ENCODE measurements at places on chromosomes 16 and 17.

- DNase-seq, result no peak
Observed at GRCh38 chr16:57087003-57087402, 5.4 kb upstream of the CPNE2 start.

DNA sequence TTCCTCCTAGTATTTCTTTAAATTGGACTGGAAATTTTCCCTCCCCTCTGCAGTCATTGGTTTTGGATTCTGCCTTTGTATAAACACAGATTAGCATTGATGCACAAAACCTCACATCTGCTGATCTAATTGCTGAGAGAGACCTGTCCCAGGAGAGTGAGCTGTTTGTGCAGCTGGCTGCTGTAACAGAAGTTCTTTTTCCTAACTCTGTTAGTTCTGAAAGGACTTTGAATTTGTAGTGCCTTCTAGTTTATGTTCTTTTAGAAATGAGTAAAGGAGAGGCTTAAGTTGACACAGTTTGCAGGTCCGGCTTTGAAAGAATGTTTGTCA is 45.2 kb upstream of the KPNB1 start:
- no peak for DNase-seq

GRCh38 chr16:62363501-62363900 is 327.3 kb upstream of the CDH8 start:
- DNase-seq, result peak; percentile 27

GRCh38 chr16:76956841-76957240 is 234.1 kb upstream of the MON1B start:
- no peak for DNase-seq

DNA sequence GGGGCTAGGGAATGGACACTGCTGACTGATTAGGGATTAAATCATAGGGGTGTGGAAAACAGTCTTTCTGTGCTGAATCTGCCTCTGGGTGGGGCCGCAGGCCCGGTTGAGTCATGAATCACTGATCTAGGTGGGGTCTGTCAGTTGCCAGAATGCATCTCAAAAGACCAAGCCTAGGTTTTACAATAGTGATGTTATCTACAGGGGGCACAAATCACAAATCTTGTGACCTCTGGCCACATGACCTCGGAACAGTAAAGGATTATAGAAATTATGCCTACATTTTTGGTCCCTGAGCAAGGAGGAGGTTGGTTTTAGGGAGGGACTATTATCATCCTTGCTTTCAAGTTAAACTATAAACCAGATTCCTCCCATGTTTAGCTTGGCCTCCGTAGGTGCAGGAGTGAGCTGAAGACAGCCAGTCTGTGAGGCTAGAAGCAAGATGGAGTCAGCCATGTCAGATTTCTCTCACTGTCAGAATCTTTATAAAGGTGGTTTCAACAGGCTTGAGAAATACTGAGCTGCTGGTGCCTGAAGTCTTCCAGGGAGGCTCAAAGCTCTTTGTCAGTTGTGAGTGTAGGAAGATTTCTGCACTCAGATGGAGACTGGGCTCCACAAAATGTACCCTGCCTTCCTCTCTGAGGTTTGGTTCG is 12.9 kb downstream of the GNGT2 start:
- no peak for DNase-seq

DNA sequence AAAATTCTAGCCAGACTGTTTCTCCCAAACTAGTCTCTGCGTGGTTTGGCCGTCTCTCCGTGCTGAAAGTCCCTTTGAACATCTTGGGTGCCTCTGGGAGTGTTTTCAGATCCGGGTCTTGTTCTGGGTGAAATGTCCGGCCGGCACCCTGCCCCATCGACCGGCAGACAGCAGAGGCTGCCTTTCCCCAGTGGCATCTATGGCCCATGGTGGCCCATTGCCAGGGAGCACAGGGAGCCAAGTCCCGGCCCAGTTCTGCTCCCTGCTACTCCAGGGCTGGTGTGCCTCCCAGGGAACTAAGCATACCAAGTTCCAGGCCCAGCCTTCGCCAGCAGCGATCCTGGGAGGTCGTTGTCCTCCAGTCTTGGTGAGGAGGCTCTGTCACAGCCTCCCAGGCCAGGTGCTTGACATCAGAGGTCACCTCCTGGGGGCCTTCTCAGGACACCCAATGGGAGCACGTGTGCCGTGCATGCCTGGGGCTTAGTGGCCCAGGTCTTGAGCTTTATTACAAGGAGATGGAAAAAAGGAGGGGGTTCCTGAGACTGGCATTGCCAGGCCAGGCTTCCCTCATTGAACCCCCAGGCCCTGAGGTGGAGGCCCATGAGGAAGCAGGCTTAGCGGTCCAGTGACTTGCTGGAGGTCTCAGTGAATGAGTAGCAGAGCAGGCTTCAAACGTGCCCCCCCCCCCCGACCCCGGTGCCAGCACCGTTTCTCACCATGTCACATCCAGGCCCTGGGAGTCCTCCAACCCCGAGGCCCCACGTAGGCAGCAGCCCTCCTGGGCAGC is 54.0 kb downstream of the PGS1 start:
- DNase-seq, result no peak

GRCh38 chr17:39027455-39028035 is 60.3 kb upstream of the FBXO47 start:
- DNase-seq, result no peak

GRCh38 chr16:11552440-11552839 is 34.3 kb downstream of the LITAF start:
- DNase-seq, result no peak

DNA sequence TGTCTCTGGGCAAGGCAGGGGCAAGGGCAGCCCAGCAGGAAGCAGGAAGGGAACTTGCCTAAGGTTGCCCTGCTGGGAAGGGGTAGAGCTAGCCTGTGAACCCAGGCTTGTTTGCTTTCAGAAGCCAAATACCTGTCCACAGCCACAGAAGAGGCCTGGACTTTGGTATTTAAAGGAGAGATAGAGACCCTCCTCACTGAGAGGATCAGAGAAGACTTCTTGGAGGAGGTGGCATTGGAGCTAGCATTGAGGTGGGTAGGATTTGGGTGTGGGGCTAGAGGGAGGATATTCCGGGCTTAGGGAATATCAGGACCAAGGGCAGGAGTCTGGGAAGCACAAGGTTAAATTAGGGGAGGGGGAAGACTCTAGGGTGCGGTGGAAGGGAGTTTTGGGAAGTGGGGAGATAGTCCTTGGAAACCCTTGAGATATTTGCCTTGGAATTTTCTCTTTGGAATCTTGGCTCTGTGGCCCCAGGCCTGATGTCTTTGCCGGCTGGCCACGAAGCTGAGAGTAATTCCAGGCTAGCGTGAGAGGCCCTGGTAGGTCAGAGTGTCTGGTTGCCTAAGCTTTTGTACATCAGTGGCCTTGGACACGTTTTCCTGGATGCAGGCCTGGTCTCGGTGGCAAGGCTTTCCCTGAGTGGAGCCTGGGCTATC is 13.1 kb upstream of the ETV4 start:
- DNase-seq, result no peak

- DNase-seq, result no peak
Observed at GRCh38 chr16:69495821-69496220, 69.9 kb upstream of the NFAT5 start.

GRCh38 chr17:57881143-57881542 is 31.3 kb upstream of the MRPS23 start:
- DNase-seq, result no peak

DNA sequence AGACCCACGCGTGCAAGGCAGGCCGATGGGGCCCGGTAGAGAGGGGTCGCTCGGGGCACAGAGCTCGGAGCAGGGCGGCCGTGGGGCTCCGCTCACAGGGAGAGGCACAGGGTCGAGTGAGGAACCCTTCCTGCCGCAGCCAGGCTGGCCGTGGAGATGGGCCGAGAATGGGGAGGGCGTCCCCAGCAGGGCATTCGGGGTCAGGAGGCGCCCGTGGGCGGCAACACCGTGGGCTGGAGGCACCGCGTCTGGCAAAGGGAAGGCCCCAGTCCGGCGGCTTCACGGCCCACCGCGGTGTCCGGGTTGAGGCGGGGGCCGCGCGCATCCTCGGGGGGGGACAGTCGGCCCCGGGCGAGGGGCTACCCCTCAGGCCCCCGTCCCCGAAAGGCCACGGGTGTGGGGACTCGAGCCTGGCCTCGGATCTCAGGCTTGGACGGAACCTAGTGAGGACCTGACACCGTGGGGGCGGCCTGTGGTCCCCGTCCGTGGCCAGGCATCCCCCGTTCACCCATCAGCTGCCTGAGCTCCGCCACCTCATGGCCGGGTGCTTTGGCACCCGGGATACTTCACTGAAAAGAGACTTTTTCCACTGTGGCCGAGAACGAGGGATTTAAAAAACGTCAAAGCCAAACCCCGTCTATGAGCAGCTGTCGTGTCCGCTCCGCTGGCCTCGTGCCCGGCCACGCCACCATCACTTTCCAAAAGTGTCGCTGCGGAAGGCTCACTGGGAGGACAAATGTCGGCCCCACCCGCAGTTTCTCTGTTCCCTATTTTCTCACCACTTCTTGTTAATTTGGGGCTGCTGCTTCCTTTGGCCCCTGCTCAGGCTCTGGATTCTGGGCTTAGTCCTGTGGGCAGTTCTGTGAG is 73.6 kb downstream of the METRNL start:
- DNase-seq, result no peak

GRCh38 chr17:46002311-46002972 is 3.4 kb downstream of the STH start:
- peak; percentile 58 for DNase-seq

DNA sequence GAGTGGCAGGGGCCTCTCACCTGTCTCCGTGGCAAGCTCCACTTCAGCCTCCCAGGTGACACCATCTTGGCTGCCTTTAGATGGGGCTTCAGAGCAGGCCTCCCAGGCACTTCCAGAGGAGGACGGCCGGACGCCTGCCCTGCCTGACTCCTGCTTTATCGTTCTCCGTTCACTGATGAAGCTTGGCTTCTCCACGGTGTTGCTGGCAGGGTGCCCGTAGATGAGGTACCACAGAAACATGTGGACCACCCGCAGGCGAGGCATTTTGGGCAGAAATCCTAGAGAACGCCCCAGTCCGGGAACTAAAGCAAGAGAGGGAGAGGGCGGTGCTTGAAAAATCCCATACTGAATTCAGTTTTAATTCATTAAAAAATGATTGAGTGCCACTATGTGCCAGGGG is 54.5 kb downstream of the GTF3C1 start:
- no peak for DNase-seq

GRCh38 chr17:1126801-1127550 is 52.8 kb downstream of the ABR start:
- no peak for DNase-seq

- peak; percentile 50 for DNase-seq
Observed at GRCh38 chr16:10121491-10121890, 60.7 kb downstream of the GRIN2A start.

DNA sequence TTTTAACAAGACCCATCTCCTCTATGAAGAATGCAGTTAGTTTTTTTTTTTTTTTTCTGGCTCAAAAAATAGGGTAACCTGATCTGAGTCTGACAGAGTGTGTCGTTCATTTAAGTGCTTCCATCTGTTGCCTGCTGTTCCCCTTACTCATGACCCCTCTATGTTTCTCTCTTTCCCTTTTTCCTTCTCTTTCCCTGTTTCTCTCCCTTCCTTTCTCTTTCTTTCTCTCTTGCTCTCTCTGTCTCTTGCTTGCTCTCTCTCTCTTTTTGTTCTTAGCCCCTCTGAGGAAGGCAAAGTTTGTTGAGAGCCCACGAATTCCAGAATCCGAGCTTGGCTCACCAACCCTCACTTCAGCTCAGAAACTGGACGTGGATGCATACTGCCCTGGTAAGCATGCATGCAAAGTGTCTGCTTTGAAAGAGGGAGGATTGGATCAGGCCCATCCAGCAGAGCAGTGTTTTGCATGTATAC is 185.0 kb downstream of the TANC2 start:
- DNase-seq, result no peak

- no peak for DNase-seq
Observed at GRCh38 chr16:78669994-78670393, 570.5 kb downstream of the WWOX start.

DNA sequence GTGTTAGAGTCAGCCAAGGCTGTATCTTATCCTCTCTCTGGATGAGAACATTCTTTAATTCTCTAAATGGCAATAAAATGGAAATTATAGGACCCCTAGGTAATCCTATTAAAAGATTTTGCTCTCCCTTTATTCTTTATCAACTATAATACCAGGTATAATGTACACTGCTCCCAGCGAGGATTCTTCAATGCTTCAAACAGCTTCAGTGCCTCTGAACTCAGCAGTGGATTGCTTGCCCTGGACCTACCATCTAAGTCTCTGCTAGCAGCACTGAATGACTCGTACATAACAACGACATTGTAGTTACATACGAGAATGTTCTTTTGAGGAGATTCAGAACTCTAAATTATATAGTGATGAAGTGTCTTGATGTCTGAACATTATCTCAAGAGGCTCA is 3.7 kb upstream of the OR3A2 start:
- no peak for DNase-seq

DNA sequence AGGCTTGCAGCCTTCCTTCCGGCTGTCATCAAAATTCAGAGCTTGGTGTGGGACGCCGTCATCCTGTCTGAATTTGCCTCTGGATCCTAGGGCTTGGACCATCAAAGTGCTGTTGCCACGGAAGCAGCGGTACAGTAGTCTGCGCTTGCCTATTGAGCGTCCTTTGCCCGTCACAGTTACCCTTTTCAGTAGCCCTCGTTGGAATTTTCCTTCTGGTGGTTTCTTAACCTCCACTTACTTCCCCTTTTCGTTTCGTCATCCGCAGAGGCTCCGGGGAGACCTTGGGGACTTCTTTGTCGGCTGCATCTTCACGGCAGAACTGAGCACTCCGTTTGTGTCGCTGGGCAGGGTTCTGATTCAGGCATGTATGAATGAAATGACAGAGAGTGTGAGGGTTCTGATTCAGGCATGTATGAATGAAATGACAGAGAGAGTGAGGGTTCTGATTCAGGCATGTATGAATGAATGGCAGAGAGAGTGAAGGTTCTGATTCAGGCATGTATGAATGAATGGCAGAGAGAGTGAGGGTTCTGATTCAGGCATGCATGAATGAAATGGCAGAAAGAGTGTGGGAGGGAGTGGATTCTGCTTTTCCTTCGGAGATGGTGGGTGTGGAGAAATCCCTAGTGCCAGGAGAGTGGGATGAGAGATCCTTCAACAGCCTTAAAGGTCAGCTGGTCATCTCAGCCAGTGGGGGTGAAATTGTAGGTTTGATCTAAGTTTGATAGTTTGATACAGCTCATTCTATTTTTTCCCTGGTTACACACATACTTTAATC is 8.0 kb downstream of the TLCD3A start:
- DNase-seq, result no peak

GRCh38 chr17:10420811-10421210 is 939 bp downstream of the MYH8 start:
- DNase-seq, result no peak

- no peak for DNase-seq
Observed at GRCh38 chr17:70205401-70205800, 36.1 kb downstream of the KCNJ2 start.

DNA sequence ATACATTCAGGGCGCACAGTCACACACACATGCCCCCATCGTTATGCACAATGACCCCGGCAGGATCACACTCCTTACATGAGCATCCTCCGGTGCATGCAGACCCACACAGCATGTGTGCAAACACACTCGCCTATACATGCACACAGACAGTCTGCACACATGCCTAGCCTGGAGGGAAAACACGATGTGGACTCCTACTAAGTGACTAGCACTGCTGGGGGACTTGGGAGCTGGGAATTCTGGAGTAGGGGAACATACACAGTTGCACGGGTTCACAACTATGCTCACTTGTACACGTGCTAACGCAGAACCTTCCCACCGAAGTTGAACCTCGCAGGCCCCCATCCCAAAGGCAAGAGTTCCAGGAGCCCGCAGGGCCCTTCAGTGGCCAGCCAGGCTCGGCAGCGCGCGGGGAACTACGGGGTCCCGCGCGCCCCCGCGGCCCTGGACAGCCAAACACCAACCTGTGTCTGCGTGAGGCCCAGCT is 2.0 kb downstream of the DLX3 start:
- DNase-seq, result no peak
